ENCODE measurements at places on chromosomes 12 and 14.
A peak's percentile ranks its signal among the peaks of the same experiment; 100 is the strongest.

DNA sequence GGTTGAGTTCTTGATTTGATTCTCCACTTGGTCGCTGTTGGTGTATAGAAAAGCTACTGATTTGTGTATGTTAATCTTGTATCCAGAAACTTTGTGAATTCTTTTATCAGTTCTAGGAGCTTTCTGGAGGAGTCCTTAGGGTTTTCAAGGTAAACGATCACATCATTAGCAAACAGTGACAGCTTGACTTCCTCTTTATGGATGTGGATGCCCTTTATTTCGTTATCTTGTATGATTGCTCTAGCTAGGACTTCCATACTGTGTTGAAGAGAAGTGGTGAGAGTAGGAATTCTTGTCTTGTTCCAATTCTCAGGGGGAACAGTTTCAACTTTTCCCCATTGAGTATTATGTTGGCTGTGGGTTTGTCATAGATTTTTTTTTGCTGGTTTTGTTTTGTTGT lies 12.4 kb downstream of the MTRFR start:
- DNase-seq: no peak

DNA sequence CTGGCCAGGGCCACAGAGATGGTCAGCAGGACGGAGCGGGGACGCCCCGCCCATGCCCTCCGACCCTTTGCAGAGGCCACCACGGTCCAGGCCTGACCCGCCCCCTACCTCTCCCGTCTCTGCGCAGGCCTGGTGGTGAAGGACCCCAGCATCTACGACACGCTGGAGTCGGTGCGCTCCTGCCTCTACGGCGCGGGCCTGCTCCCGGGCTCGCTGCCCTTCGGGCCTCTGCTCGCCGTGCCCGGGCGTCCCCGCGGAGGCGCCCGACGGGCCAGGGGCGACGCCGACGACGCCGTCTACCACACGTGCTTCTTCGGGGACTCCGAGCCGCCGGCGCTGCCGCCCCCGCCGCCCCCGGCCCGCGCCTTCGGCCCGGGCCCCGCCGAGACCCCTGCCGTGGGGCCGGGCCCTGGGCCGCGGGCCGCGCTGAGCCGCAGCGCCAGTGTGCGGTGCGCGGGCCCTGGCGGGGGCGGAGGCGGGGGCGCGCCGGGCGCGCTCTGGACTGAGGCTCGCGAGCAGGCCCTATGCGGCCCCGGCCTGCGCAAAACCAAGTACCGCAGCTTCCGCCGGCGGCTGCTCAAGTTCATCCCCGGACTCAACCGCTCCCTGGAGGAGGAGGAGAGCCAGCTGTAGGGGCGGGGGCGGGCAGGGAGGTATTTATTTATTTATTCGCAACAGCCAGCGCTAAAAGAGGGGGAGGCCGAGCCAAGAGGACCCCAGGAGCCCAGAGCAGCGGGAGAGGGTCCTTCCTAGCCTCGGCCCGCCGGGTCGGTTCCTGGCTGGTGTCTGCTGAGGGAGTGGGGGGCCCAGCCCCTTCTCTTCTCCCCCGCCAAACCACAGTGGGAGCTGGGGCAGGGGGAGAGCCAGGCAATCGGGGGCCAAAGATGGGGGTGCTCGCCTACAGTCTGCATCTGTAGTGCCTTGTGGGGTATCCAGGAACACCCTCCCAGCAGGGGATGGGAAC lies 8.1 kb downstream of the TAMALIN start:
- DNase-seq: no peak

GRCh38 chr12:117686911-117687377 lies 281.8 kb downstream of the KSR2 start:
- DNase-seq: peak; percentile 15

- DNase-seq: no peak
Observed at GRCh38 chr14:54944737-54945391, 42.2 kb upstream of the GCH1 start.

GRCh38 chr14:104370256-104370870 lies 209.2 kb upstream of the C14orf180 start:
- DNase-seq: peak; percentile 35

- DNase-seq: no peak
Observed at GRCh38 chr12:46174061-46174662, 94.7 kb downstream of the SLC38A1 start.

DNA sequence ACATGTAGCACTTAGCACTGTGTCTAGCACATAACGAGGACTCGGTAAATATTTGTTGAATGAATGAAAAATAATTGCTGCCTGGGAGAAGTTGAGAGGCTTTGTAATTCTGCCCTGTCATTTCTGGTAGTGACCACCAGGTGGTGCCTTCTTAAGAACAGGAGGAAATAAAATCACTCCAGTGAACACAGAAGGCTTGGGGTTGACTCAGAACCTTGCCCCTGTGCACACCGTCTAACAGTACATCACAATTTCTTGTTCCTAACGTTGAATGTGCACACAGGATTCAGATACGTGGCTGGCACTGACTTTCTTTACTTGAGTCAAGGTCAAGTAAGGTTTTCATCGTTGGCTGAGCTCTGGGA lies 91.8 kb downstream of the RGS6 start:
- DNase-seq: no peak

DNA sequence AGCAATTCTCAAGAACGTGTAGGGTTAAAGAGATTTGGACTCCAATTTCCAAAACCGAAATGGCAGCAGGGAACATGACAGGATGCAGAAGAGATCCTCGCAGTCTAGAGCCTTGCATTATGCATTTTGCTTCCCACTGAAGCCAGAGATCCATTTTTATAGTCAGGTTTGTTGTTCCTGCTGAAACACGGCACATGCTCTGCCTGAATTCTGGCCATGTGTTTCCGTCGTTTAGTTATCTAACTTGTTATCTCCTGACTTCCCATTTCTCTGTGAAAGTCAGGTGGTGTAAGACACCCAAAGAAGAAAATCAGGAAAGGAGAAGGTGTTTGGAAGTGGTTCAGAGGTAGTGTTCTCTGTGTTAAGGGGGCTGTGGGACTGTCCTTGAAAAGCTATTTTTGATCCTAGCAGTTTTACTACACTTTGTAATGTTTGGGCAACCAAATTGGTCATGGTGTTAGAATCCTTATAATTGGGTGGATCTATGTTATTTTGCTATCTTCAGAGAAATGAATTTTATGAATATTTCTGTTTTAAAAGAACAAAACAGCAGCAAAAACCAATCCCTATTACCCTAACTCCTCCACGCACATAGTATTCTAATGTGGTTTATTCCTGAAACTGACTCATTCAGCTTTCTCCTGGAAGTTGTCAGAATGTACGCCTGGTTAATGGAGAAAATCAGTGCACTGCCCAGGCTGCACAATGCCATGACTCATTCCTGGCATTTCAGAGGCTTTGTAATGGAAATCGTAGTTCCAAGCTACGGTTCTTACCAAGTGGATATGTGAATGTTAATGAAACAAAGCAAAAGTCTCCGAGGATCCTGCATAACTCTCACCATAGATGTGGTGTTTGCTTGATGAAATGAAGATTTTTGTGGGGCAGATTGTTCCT lies 110.1 kb downstream of the SAMD4A start:
- no peak for DNase-seq

- DNase-seq: no peak
Observed at GRCh38 chr12:84976133-84976532, 59.9 kb downstream of the TSPAN19 start.

GRCh38 chr14:55383541-55384140 lies 28.0 kb downstream of the ATG14 start:
- DNase-seq: no peak

GRCh38 chr14:93395231-93395630 lies 35.5 kb upstream of the UNC79 start:
- DNase-seq: no peak

DNA sequence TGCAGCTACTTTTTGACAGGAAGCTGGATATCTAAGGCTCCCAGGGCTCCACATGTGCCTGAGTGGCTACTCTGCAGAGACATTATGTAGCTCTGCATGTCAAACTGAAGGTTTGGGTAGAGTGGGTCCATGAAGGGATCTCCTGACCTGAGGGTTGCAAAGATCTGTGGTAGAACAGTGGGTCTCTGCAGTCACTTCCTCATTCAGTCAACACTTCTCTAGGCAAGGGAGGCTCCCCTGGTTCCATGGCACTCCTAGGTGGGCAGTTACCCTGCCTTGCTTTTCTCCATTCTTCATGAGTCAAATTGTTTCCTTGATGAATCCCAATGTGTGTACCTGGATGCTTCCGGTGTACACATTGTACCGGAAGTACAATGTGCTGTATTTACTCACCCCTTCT lies 57.4 kb downstream of the CMAS start:
- DNase-seq: no peak

DNA sequence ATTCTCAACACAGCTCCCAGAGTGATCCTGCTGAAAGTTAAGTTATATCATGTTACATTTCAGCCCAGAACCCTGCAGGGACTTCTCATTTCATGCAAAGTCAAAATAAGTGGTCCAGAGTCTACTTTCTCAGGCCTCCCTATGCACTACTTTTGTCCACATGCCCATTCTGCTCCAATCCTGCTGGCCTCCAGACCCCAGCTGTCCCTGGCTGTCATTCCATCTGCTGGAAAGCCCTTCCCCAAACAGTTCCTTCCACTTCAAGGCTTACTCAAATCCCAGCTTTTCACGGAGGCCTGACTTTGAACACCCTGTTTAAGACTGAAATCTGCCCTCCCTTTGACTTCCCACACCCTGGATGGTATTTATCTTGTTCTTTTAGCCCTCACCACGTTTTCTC lies 109.8 kb upstream of the DNM1L start:
- no peak for DNase-seq

DNA sequence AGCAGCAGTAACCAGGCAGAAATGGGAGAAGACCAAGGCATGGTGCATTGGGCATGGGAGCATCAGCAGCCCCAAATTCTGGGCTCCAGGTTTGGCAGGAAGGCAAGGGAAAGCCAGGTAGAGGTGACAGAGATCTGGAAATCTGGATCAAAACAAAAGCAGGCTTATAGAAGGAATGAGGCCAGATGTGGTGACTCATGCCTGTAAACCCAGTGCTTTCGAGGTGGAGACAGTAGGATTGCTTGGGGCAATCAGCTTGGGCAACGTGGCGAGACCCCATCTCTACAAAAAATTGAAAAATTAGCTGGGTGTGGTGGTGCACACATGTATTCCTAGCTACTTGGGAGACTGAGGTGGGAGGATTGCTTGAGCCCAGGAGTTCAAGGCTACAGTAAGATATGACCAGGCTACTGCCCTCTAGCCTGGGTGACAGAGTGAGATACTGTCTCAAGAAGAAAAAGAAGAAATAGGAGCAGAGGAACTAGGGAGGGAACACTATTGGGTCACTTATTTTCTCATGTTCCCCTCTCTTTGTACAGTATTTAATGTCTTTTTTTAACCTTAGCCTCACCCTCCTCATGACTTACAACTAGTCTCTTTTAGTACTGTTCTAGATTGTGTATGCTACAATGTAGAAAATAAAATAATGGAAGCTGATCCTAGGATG lies 25.1 kb downstream of the SLC4A8 start:
- no peak for DNase-seq

- no peak for DNase-seq
Observed at GRCh38 chr14:50798048-50798421, 32.9 kb downstream of the NIN start.

GRCh38 chr14:102688290-102688689 lies 89.0 kb upstream of the TRAF3 start:
- no peak for DNase-seq

DNA sequence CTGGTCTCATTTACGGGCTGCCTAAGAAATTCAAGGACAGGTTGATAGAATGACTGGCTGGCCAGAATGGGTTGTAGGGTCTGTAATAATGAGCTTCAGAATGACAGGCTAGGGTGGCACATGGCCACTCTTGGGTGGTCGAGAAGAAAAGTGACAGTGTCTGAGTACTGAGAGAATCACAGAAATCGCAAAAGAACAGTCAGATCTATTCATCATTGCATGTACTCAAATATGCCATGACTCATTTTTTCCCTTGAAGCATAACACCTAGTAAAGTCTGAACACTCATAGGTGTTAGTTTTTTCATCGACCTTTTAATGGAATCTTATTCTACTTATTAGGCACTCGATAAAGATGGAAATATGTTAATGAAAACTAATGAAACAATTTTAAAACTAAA lies 37.8 kb upstream of the SEL1L start:
- no peak for DNase-seq

GRCh38 chr14:55780156-55780946 lies 200.3 kb downstream of the KTN1 start:
- no peak for DNase-seq

GRCh38 chr14:45246151-45246550 lies 6.9 kb downstream of the MIS18BP1 start:
- DNase-seq: no peak

DNA sequence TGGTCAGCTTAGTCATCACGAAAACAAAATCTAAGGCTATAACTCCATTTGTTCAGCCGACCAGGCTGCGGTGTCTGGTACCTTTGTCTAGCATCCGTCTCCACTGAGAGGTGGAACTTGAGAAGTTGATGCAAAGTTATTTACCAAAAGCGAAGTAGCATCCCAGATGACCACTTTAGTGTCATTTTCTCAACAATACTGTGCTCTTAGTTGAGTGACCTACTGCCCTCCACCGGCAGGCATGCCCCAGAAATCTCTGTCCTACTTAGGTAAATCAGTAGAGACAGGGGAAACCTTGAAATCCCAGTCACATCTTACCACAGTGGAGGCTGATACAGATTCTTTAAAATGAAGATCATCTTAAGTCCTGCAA lies 1.3 kb upstream of the ST8SIA1 start:
- DNase-seq: peak; percentile 55

- no peak for DNase-seq
Observed at GRCh38 chr14:48974994-48975393, 611.2 kb downstream of the RPS29 start.

- no peak for DNase-seq
Observed at GRCh38 chr12:40534828-40535227, 157.4 kb upstream of the CNTN1 start.
